HTR-8/SVneo (cell line): ENCODE measurements at places on chromosomes 5 and 9.

DNA sequence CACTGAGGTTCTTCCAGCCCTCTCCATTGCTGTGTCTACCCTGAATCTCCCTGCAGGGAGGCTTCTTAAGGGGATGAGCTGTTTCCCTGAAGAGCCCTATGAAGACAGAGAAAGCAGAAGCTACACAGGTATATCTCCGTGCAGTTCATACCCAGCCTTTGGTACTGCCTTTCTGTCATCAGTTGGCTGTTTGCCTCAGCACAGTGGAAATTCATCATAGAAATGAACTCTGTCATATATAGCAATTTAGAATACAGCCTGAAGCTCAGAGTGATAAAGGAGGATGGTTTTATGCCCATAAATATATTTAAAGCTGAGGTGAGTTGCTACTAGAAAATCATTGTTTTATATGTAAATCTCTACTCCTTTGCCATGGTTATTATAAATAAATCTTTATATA lies 42.6 kb upstream of the KCNN2 start:
- DNase-seq = no peak

DNA sequence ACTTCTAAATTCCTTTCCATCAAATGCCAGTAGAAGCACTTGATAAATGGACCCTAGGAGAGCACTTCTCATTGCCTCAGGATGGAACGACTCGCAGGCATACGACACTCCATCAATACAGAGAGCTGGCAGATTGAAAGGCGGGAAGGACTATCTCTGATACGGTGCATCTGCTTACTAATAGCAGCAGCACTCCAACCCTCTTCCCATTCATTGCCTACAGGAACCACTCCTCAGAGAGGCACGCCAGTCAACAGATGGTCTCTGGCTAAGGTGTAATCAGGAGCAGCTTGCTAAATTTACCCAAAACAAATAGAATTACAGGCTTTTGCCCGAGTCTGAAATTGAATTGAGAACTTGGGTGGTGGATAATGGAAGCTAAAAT lies 168.1 kb downstream of the EFNA5 start:
- DNase-seq = no peak

GRCh38 chr5:88671106-88671504 lies 211.9 kb downstream of the MEF2C start:
- no peak for DNase-seq

DNA sequence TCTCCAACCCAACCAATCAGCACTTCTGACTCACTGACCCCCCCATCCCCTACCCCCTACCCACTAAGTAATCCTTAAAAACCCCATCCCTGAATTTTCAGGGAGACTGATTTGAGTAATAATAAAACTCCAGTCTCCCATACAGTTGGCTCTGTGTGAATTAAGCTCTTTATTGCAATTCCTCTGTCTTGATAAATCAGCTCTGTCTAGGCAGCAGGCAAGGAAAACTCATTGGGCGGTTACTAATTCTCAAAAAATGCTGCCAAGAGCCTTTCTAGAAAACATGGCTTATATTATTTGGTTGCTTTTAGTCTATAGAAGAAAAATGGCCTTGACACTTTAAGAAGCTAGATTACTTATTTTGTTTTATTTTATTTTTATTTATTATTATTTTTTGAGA lies 131.7 kb downstream of the SUSD1 start:
- DNase-seq = no peak

DNA sequence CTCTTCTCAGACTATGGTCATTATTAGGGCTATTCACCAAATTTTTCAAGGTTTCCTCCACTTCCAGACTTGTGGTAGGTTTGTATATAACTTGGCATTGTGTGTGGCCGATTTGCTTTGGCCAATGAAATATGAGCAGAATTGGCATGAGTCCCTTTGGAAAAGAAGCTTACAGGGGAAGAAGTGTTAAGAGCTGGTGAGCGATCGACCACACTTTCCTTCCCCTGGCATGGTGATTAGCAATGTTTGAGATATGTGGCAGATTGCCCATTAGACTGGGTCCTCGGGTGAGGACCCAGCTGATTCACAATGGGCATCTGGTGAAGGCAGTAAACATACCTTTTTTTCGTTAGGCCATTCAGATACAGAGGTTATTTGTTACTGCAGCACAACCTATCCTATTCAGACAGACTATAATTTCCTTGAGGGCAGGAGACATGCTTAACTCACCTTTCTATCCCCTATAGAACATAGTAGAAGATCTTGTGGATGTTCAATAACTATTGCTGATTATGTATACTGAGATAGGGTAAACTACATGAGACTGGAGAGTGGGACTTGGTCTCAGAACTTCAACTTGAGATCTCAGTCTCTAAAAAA lies 62.8 kb upstream of the KLF9 start:
- DNase-seq = no peak

- no peak for DNase-seq
Observed at GRCh38 chr9:134301387-134302129, 24.7 kb upstream of the RXRA start.

- no peak for DNase-seq
Observed at GRCh38 chr9:13726746-13727145, 447.3 kb upstream of the MPDZ start.

DNA sequence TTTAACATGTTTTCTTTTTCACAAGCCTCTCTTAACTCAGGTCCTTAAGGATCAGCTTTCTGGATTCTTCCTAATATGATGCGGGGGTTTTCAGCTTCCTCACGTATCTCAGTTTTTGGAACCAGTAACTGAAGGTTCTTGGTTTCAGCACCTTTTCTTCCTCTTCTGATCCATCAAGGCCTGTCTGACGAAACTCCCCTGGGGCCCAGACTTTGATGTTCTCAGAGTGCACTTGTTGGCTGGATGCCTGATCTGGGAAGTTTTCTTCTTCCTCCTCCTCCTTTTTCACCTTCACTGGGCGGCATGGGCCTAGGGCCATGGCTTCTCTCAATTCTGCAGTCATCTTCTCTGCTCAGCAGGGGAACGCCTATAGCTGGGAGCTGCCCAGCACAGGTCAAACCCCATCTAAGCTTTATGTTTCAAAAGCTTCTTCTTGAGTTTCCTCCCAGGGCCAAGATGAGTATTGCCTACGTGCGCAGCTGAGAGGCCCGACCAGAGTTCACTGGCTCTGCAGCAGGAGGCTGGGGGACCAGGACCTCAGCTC lies 44.8 kb downstream of the GHR start:
- DNase-seq = no peak

DNA sequence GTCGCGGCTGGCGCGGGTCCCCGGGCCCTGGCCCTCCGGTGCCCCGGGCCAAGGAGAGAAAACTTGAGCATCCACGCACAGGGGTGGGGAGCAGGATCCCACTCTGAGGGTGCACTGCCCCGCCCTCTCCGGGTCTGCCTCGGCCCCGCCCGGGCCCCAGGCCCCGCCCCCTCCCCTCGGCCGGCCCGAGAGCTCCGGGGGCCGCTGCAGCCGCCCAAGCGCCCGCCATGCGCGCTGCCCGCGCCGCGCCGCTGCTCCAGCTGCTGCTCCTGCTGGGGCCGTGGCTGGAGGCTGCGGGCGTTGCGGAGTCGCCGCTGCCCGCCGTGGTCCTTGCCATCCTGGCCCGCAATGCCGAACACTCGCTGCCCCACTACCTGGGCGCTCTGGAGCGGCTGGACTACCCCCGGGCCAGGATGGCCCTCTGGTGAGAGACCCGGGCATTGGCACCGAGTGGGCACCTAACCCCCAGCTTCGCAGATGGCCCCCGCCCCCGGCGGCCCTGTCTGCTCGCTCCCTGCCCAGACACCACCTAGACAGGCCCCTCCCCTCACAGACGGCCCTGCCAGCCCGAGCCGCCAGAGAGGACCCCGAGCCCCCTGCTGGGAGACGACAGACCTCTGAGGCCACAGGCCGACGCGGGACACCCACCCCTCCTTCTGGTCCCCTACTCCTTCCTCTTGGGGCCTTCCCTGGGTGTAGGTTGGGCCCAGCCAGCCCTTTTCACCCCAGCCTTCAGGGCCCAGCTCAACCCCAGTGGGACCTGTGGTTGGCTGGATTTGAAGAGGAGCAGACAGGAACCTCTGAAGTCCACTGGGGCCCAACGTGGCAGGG lies at the start of gene CERCAM:
Gene CERCAM (plus strand): TSS at position 207 of the 831 bp plus-strand sequence. CDS start 21 bp downstream, at position 228.
- DNase-seq = peak; percentile 78

DNA sequence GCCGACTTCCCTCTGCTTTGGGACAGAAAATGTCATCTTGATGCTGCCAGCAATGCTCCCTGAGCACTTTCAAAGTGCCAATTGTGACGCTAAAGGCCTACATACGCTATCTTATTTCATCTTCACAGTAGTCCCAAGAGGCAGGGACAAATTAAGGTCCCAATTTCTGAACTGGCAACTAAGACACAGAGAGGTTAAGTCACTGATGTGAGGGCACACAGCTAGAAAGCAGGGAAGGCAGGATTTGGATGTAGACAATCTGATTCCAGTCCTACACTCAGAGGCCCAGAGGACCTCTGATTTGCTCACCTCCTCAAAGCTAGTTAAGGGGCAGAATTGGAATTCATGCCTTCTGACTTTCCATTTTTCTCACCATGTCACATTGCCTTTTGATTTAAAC lies 249.2 kb upstream of the CLINT1 start:
- DNase-seq = no peak
